ENCODE measurements at places on chromosomes 6 and 20. TPM values are rescaled to one million over a fixed set of nuclear protein-coding genes. Genes with fewer than 3 reads are reported as not detected.

ZNF512B gene
- polyA plus RNA-seq = 32.6 TPM

- no peak for DNase-seq
Measured at GRCh38 chr6:11722805-11723631, 55.6 kb downstream of the ADTRP start.

ZSCAN16 gene
- polyA plus RNA-seq = 11.3 TPM

DNA sequence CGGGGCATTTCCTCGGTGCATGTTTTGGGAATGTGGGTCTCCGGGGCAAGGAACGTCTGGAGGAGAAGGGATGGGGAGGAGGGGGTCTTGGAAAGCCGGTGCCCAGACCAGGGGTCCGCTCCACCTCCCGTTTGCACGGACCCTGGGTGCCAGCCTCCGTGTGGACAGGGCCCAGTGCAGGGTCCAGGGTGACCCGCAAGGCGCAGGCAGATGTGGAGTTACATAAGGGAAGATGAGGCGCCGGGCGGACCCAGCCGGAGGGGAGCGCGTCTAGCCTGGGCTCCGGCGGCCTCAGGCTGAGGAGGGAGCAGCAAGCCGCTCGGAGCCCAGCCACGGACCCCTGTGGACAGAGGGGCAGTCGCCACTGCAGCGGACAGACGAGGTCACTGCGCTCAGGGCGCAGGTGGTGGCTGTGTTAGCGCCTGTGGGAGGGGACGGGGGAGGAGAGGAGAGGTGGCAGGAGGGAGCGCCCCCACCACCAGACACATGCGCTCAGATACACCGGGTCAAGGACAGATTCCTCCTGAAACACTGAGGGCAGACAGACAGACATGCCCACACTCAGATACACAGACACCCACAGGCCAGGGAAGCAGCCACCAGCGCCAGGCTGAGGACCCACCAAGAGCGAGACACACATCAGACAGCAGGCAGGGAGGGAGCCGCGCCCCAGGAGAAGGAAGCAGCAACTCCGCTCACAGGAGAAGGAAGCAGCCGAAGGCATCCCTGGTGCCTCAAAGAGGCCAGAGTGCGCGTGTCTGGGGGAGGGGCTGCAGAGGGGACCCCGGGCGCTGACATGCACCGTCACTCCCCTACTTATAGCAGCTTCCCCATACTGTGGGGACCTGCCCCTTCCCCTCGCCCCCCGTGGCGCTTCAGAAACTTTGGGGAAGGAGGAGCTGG, 839 bp upstream of the HRH3 start:
- DNase-seq = no peak

TUBB gene
- polyA plus RNA-seq = 1,096 TPM

DNA sequence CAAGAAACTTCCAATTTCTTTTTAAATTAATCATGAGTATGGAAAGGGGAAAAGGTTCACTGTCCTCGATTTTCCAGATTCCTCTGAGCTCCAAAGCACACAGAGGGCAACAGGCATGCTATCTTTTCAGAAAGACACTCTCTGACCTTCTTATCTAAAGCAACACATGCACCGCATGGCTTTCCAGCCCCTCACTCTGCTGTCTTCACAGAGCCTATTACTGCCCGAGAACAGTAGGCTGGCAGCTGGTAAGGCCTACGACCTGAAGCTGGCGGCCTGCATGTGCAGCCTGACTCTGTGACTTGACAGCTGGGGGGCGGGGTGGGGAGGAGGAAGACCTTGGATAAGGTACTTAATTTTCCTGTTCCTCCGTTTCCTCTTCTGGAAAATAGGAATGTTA, 86.3 kb downstream of the ELOVL4 start:
- DNase-seq = no peak

GPR6 gene
- polyA plus RNA-seq = not detected

PRKN gene
- polyA plus RNA-seq = 12.0 TPM

All from renal pelvis (tissue), 12 donors.